ENCODE measurements at places on chromosomes 7 and 10. TPM values are rescaled to one million over a fixed set of nuclear protein-coding genes. Genes with fewer than 3 reads are reported as not detected.

DNA sequence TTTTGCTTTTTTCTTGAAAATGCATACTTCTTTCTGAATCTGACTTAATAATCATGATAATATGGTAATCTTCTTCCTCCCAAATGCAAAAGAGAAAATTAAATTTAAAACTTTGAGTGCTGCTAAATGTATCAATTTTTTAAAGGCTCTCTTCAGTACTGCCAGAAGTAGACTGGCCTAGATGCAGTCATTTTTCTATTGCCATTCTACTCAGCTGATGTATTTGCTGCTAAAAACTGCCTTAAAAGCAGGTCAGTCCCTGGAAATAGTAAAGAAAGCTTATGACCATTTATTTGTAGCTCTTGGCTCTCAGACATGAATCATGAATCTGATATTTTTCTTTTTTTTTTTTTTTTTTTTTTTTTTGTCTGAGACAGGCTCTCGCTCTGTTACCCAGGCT lies 28.5 kb downstream of the NAPEPLD start:
- DNase-seq, result no peak

FAM25C gene
- not detected for polyA plus RNA-seq

COBL gene
- polyA plus RNA-seq, result 3.5 TPM

DNA sequence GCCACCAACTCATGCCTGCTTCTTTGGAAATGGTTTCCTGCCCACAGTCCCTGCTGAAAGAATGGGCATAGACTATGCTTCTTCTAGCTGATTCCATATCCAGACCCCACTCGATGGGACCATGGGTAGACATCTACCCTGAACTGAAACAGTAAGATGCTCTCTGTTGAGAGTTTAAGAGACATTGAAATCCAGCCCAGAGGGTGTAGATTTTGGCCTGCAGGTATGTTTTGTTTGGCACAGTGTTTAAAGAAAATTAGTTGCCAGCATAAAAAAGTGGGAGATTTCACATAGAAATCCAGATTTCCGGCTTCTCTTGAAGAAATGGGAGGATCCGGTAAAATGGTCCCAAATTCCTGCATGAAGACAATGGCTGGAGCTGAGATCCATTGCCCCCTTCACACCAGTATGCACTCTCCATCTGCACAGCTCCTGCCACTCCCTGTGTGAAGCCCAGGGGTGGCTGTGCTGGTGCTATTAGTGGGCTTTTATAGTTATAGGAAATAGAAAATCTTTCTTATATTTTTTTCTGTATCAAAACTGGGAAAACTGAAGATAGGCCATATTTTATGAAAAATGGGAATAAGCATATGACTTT lies 218.1 kb downstream of the PTEN start:
- no peak for DNase-seq
